ENCODE measurements at places on chromosomes 4 and X. TPM values are rescaled to one million over a fixed set of nuclear protein-coding genes. Genes with fewer than 3 reads are reported as not detected.

The DCAF8L2 gene
- not detected for total RNA-seq

The GPM6B gene
- total RNA-seq: 20.3 TPM

The BMP15 gene
- total RNA-seq: not detected

The PPM1K gene
- 18.0 TPM for total RNA-seq

The HS3ST1 gene
- total RNA-seq: 0.16 TPM

The ZNF732 gene
- total RNA-seq: 1.7 TPM

The UGT2B11 gene
- total RNA-seq: not detected

The BEX5 gene
- total RNA-seq: not detected

The NWD2 gene
- not detected for total RNA-seq

The HTR2C gene
- total RNA-seq: not detected

The MXRA5 gene
- total RNA-seq: 148 TPM

All from hair follicle dermal papilla cell (primary cell).